IPS-NIHi11 (cell line): ENCODE measurements at places on chromosomes 1 and 21.

GRCh38 chr1:147771226-147772125 lies 11.1 kb upstream of the GJA5 start:
- no peak for DNase-seq

DNA sequence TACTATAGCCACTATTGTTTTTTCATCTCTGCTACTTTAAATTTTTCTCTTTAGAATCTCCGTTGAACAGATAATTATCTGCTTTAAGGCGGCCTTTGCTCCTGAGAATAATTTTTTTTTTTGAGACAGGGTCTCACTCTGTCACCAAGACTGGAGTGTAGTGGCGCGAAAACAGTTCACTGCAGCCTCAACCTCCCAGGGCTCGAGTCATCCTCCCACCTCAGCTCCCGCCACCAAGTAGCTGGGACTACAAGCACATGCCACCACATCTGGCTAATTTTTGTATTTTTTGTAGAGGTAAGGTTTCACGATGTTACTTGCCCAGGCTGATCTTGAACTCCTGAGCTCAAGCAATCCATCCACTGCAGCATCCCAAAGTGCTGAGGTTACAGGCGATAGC lies 28.6 kb downstream of the TRIT1 start:
- DNase-seq = no peak

- DNase-seq = peak; percentile 35
Measured at GRCh38 chr1:42552636-42553035, 89.5 kb downstream of the CCDC30 start.

DNA sequence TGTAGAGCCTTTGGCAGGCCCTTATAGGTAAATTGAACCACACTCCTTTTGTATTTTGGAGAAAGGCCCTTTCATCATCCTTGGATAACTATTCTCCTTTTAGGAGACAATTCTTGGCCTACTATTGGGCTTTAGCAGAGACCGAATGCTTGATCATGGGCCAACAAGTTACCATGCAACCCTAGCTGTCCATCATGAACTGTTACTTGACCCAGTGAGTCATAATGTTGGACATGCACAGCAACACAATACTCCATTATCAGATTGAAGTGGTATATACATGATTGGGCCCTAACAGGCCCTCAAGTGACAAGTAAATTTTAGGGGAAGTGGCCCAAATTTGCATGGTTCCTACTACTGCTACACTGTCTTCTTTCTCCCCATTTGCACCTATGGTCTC lies 84.4 kb downstream of the CATSPERE start:
- DNase-seq = no peak
